ENCODE measurements at places on chromosomes 1 and 21.

- peak; percentile 25 for DNase-seq
These were observed 97.7 kb downstream of the PGBD5 start for GRCh38 chr1:230328342-230329015.

DNA sequence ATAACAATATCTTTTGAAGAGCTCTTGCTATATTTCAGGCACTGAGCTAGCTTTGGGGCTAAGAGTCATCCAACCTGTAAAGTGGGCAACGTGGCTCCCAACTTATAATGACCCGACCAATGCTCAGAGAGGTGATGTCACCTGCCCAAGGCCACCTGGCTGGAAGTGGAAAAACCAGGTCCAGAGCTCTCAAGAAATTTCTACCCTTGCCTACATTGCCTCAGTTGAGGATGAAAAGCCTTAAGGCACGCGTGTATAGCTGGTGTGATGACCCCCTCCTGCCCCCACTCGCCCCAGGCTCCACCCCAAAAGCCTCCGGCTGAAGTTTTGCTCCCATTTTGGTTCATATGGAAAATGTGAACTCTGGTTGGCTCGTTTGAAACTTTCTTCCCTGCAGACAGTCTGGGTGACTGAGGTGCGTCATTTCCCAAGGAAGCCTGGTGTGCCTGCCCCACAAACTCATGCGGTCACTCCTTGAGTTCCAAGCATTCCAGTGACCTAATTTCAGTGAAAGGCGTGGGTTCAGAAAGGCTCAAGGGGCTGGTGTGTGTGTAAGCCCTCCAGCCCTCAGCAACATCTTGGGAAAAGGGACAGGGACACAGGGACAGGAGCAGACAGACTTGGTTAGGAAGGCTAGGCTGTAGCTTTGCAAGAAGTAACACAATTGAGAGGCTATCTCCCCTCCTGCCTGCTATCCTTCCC lies 20.5 kb downstream of the HTR1D start:
- peak; percentile 95 for DNase-seq

GRCh38 chr21:45931397-45931969 lies 50.1 kb upstream of the COL6A1 start:
- DNase-seq, result no peak

GRCh38 chr1:221097479-221098281 lies 218.4 kb downstream of the HLX start:
- DNase-seq, result peak; percentile 57

DNA sequence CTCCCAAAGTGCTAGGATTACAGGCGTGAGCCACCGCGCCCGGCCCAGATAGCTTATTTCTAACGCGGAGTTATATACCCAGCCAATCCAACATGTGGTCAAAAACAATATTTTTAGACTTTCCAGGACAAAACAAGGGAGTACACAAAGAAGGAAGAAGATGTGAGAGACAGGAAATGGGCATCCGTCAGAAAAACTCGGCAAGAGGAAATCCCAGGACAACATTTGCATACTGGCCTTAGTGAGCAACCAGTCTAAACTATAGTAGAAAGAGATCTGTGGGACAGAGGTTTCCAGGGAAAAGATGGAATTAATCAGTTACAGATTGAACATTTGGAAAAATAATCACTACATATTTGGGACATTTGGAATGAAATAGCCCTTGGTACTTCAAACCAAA lies 11.4 kb downstream of the ARMH1 start:
- DNase-seq, result no peak

DNA sequence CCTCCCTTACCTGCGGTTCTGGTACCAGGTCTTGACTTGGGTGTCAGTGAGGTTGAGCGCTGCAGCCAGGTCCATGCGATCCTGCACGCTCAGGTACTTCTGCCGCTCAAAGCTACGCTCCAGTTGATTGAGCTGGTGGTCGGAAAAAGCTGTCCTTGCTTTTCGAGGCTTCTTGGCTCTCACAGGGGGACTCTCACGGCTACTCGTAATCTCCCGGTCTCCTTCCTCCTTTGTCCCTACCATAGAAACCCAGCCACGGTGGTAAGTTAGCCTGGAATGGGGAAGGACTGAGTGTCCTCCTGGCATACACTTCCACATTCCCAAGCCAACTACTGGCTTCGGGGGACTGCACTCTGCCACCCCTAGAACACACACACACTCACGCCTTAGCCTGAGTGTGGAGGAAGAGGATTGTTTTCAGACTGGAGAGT lies 2.6 kb downstream of the BARHL2 start:
- no peak for DNase-seq

GRCh38 chr1:43518935-43519686 lies 11.6 kb upstream of the PTPRF start:
- DNase-seq, result no peak

DNA sequence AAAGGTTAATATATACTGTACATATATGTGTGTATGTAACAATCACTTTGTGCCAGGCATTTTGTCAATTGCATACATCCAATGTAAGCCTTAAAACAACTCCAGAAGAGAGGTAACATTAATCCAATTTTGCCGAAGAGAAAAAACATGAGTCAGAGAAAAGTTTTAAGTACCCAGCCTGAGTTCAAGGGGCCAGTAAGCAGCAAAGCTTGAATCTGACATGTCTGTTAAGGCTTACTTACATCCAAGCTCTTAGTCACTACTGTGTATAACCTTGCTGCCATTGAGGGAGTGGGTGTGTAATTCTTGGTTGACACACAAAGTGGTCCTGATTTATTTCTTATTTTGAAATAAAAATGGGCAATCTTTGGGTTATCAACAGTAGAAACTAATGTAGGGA lies 360.4 kb upstream of the LYPLAL1 start:
- DNase-seq, result no peak

DNA sequence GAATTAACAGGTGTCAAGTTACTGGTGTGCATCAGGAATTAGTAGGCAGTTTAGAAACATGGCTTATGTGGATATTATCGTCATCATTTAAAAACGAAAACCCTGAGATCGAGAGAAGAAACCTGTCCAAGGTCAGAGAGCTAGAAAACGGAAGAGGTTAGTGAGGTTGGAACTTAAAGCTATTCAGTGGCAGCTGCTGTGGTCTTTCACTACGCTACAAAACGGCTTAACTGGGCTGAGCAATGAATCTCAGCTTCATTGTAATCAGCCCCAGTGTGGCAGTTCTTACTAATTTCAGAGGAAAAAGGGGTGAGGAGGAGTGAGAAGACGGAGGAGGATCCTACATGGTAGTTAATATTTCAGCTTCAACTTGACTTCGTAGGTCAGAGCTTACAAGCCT lies 77.9 kb downstream of the DAB1 start:
- no peak for DNase-seq

DNA sequence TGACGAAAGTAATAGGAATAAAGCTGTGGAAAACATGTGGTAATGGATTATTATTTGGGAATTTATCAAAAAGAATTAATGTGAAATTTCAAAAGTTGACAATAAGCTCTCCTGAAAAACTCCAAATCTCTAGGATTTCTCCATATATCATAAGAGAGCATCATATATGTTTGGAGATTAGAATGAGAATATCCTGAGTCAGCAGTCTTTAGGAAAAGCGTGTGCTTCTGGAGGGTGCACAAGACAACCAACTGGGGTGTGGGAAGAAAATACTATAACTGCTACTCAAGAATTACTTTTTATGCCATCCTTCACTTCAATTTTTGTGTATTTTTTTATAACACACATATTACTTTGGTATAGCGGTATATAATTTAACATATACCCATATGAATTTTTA lies 19.7 kb downstream of the ELK4 start:
- no peak for DNase-seq

GRCh38 chr1:23215751-23216449 lies 1.4 kb downstream of the HTR1D start:
- DNase-seq, result no peak

Data from kidney epithelial cell (primary cell).